ENCODE measurements at places on chromosomes 12 and 14.

DNA sequence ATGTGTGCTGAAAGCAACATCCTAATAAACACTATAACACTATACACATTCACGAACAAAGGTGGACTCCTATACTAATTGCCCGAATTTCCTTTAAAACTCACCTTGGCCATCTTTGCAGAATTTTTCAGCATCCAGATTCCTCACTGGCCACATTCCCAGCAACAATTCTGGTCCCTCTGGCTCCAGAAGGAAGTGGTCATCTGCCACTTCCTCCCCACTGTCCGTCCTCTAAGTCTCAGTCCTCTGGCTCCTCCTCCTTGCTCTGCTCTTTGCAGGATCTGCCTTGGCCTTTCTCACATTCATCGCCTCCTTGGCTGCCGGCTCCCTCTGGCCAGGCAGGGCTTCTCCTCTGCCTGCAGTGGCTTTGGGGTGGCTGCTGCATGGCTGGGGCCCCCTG lies 426.0 kb downstream of the FUT8 start:
- no peak overlapping the region for H3K4me3 ChIP-seq
- DNase-seq = no peak
- no peaks in the 10 kb centered on the region for H3K4me1 ChIP-seq
- H3K27ac ChIP-seq = no peak overlapping the region

- H3K27me3 ChIP-seq = no peaks in the 10 kb centered on the region
- no peaks in the 10 kb centered on the region for H3K4me1 ChIP-seq
- no peak for DNase-seq
Observed at GRCh38 chr12:97181571-97182265, 274.7 kb downstream of the NEDD1 start.

- no peak overlapping the region for H3K4me3 ChIP-seq
- no peaks in the 10 kb centered on the region for H3K27me3 ChIP-seq
- H3K36me3 ChIP-seq = no peaks in the 10 kb centered on the region
- no peak overlapping the region for H3K27ac ChIP-seq
- H3K4me1 ChIP-seq = no peaks in the 10 kb centered on the region
Observed at GRCh38 chr14:41295734-41296133, 310.9 kb upstream of the LRFN5 start.

GRCh38 chr12:103161582-103162362 lies 204.3 kb downstream of the ASCL1 start:
- H3K27ac ChIP-seq = no peak overlapping the region
- no peak overlapping the region for H3K4me3 ChIP-seq
- H3K27me3 ChIP-seq = no peaks in the 10 kb centered on the region
- H3K4me1 ChIP-seq = no peaks in the 10 kb centered on the region
- no peaks in the 10 kb centered on the region for H3K36me3 ChIP-seq

DNA sequence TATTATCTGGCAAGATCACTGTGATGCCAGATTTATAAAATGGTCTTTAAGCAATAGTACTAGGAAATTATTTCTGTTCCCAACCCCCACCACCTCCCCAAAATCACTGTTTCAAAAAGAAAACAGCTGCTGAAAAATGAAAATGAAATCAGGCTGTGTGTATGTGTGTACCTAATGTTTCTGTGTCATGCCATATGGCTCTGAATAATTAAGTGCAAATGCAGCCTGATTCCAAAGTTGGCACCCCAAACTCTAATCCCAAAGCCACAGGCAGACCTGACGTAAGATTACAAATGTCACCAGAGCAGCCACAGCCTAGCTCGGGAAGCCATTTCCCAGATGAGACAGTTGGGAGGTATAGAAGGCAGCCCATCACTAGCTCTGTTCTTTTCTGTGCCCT lies 175.5 kb downstream of the MED13L start:
- H3K27me3 ChIP-seq = no peaks in the 10 kb centered on the region
- no peaks in the 10 kb centered on the region for H3K36me3 ChIP-seq
- DNase-seq = no peak

DNA sequence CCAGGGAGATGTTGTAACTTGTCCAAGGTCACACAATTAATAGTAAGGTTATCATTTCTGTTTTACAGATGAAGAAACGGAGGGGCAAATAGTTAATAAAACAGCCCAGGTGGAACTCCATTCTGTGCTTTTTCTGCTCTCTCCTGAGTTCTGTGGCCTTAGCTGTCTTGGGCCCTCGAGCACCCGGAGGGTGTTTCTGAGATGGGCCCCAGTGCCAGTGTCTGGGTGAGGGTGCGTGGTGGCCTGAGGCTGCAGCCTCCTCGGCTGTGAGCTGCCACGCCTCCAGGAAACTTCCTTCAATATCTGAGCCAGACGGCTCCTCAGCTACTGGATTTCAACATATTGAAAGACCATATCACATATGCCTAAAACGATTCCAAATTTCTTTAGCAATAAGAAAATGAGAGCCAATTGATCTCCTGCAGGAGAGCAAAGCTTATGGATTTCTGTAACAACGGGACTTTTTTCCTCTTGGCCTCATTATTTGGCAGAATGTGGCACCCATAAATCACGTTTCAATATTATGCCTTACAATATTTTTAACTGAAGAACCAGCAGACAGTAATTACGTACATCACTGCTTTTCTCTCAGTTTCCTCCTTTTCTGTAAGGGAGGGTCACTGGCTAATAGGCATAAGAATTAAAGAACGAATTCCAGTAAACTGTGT lies 74.8 kb upstream of the DICER1 start:
- DNase-seq = no peak
- H3K36me3 ChIP-seq = no peaks in the 10 kb centered on the region
- H3K27me3 ChIP-seq = no peaks in the 10 kb centered on the region
- H3K4me1 ChIP-seq = no peaks in the 10 kb centered on the region
- no peak overlapping the region for H3K27ac ChIP-seq

All from thoracic aorta (tissue), 2 donors.